ENCODE measurements at places on chromosomes 5 and 9.

- DNase-seq: no peak
Observed at GRCh38 chr9:18723366-18723765, 249.4 kb downstream of the ADAMTSL1 start.

- DNase-seq: no peak
Observed at GRCh38 chr5:14131855-14132503, 11.2 kb upstream of the TRIO start.

DNA sequence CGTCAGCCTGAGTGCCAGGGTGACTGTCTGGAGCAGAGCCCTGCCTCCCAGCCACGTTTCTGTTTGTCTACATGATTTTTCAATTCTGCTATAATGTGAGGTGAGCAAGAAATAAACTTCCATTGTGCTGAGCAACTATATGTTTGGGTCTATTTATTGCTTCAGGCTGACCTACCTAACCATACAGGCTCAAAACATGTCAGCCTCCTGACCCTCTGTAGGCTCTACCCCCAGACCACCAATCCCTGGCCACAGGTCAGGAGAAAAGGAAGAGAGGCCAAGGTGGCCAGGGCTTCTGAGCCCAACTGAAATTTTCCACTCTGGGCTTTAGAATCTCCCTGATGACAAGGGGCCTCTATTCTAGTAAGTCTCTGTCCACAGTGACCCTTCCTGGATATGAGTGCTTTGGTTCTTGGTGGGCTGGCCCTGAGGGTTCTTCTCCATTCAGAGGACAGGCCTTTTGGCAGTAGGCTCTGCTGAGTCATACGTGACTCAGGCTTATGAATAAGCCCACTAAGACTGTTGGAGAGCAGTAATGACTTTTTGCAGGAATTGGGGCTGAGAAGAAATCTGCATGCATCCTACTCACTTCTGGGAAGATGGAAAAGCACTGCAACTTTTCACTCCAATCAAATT lies 117.2 kb upstream of the TBCA start:
- no peak for DNase-seq

DNA sequence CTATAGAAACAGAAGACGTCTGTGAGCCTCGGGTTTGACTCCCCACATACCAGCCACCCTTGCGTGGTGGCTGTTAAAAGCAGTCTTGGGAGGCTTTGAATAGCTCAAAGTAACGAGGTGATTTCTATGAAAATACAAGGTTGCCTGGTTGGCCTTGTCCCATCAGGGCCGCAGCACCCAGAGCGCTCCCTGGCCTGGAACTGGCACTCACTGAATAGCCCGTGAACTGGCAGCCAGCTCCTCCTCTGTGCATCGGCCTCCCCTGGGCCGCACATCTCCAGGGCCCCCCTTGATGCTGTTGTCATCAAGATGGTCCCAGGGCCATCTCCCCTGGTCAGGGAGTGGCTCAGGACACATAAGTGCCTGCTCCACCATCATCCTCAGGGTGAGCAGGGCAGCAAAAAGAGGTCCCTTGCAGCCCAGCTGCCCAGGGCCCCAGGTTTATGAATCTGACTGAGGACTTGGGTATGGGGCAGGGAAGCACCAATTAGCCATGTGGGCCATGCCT lies 144.6 kb upstream of the PPP1R26 start:
- no peak for DNase-seq

DNA sequence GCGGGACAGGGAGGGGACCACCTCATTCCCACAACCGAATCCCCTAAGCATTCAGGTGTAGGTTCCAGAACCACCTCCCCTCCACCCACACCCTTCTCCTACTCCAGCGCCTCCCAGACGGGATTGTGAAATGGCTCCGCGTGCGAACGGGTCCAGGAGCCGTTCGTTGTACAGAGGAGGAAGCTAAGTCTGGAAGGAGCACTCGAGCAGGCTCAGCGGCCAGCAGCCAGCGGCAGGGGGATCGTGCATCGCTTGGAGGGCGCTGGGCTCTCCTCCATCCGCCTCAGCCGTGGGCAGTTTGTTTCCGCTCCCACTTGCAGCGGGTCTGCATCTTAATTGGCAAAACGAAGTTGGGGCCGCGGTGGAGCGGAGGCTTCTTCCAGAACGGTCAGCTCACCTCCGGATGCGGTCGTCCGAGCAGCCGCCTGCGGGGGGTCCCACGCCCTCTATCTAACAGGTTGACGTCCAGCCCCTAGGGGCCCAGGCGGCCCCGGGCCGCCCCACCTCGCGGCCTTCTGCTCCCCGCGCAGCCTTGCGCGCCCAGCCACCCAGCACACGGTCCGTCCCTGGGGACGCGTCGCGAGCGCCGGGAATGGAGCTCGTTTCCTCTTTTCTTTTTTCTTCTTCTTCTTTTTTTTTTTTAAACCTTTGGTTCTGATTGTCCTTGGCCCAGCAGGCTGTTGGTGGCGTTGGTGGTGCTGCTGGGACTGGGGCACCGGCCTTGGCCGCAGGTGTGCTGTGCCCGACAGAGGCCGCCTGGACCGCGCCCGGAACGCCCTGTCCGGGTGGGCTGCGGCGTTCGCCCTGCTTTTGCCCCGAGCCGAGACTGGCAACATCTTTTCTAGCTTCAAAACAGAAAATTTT lies 3.9 kb upstream of the BARX1 start:
- DNase-seq: no peak

GRCh38 chr5:53030893-53031292 lies 41.7 kb downstream of the ITGA2 start:
- DNase-seq: no peak

- no peak for DNase-seq
Observed at GRCh38 chr5:6117212-6117611, 261.1 kb downstream of the MED10 start.

GRCh38 chr5:137174196-137174595 lies 324.9 kb downstream of the SPOCK1 start:
- no peak for DNase-seq

DNA sequence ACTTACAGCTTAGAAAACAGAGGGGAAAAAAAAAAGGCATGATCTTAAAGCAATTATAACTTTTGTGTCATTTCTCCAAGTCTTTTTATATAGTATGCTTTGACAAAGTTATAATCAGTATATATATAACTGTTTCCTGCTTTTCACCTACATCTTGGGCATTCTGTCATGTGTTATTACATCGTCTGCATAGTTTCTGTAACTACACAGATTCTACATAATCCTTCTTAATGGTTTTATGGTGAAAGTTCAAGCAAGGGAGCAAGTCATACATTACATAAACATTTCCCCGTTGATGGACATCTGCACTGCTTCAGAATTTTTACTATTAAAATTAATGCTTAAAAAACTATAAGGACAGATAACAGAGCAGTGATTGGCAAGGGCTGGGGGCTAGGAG lies 12.1 kb downstream of the FEM1C start:
- no peak for DNase-seq

GRCh38 chr9:109017061-109017460 lies 3.8 kb upstream of the CTNNAL1 start:
- no peak for DNase-seq

DNA sequence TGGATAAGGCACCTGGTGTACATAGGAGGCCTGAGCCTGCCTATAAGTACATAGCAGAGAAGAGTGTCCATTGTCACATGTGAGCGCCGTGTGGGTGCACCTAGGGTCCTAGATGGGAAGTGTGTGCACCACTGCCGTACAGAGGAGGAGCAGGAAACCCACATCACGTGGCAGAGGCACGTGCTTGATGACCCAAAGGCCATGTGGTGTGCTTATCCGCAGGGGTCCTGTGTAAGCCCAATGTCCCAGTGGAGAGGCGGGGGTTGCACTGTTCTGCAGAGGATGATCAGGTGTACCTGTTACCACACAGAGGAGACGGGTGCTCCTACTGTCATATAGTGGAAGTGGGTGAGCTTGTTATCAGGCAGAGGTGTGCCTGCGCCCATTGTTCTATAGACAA lies 354.1 kb upstream of the IRX2 start:
- DNase-seq: no peak

- DNase-seq: peak; percentile 64
Observed at GRCh38 chr9:37984672-37985611, 81.0 kb upstream of the SLC25A51 start.

DNA sequence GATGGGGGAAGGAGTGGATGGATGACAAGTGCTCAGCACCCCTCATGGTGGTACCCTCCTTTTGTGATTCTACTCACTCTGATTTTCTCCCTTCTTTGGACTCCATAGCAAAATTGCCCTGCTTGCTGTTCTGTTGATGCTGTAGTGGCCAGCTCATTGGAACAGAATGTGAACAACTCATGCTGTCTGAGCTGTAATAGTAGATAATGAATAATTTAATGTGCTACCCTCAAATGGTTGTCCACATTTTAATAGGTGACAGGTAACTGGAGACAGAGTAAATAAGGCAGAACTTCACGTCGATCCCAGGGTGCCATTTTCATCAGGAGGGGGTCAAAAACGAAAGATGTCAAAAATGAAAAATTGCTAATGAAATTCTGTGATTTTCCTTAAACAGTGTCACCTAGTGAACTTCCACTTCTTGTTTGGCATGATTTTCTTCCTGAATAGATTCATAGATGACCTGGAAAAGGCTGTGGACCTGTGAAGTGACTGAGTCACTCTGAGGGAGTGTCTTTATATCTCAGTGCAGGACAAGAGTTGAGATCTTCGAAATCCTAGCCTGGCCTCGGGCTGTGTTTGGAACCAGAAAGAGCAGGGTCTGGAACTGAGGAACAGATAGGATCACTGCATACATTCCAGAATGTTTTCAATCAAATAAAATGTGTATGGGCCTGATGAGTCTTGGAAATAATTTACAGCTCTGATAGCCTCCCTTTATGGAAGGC lies 270.2 kb downstream of the PSAT1 start:
- no peak for DNase-seq

DNA sequence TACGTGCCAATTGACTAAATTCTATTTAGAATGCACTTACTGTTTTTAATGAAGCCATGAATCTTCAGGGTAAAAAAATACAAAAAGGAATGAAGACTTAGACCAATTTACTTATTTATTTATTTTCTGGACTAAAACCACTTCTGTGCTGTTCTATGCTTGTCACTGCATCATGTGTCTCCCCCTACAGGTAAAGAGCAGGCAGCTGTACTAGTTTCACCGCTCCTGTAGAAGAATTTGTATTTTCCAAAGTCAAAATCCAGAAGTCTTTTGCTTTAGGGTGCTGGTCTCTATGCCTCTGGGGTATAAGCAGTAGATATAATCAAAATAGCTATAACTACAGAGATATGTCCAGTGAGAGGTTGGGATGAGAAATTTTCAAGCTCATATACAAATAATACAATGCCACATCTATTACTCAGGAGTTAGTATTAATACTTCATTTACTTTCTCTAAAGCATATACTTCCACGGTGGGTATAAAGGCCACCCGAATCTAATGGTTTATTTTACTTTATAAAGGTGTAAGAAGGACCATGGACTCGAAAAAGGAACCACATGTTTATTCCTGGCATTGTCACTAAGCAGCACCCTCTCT lies 591.5 kb downstream of the RAB3C start:
- DNase-seq: peak; percentile 49

- no peak for DNase-seq
Observed at GRCh38 chr9:138097501-138097991, 220.0 kb downstream of the CACNA1B start.

DNA sequence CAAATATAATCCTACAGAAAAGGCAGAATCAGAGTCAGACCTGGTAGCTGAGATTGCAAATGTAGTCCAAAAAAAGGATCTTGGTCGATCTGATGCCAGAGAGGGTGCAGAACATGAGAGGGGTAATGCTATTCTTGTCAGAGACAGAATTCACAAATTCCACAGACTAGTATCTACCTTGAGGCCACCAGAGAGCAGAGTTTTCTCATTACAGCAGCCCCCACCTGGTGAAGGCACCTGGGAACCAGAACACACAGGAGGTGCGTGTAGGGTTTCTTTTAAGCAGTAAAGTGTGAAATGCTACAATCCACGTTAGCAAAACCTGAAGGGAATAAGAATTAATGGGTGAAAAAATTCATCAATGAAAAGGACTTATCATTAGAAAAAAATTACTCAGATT lies 145.8 kb downstream of the GIN1 start:
- DNase-seq: no peak

DNA sequence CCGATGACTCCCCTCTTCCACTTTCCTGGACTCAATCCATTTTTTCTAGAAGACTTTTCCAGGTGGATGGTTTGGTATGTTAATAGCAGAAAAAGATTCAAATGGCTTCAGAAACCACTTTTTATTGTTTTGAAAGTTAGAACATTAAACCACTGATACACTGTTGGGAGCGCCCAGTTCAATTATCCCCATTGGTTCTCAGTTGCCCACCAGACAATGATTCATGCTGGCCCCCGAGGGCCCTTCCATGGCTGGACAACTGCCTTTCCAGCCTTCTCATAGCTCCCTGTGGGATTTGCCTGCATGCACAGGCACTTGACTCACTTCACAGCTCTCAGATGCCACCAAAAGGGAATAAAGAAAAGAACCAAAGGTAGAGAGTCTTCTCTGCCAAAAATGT lies 21.3 kb upstream of the ANKRD34B start:
- no peak for DNase-seq

- no peak for DNase-seq
Observed at GRCh38 chr5:38612851-38613250, 56.4 kb upstream of the LIFR start.

DNA sequence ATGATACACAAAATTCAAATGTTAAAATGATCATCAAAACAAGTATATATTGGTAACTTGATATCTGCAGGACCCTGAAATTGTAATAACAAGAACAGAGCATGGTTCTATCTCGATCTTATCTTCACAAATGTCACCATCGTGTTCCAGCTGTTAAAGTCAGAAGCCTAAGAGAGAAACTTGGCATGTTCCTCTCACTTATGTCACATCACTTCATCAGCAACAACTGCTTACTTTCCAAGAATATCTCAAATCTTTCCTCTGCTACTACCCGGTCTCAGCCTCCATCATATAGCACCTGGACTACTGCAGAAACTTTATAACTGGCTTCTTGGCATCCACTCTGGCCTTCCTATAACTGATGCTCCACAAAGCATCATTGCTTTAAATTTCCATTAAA lies 84.9 kb downstream of the FBN2 start:
- no peak for DNase-seq

GRCh38 chr9:94666364-94667099 lies 27.2 kb upstream of the FBP1 start:
- DNase-seq: no peak

DNA sequence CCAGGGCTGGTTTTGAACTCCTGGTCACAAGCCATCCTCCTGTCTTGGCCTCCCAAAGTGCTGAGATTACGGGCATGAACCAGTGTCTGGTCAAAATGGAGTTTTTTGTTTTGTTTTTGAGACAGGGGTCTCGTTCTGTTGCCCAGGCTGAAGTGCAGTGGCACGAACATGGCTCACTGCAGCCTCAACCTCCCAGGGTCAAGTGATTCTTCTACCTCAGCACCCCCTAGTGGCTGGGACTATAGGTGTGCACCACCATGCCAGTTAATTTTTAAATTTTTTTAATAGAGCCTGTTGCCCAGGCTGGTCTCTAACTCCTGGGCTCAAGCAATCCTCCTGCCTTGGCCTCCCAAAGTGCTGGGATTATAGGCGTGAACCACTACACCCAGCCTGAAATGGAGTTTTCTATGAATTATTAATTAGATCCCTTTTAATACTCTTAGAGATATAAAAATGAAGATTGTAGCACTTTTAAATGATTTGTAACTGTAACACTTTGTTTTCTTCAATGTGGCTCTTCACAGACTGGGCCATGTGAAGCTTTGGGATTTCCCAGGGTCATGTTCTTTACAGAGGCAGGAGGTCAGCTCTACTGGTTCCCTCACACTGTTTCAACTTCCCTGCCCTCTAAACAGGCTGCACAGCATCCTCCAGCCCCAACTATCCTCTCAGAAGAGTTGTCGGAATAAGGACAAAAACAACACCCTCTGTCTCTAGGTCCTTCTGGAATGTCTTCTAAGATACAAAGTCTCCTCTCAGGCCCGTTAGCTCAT lies 32.7 kb upstream of the SPARC start:
- no peak for DNase-seq

GRCh38 chr5:53031695-53032096 lies 42.5 kb downstream of the ITGA2 start:
- no peak for DNase-seq
